ENCODE measurements at places on chromosomes 1 and 21. TPM values are rescaled to one million over a fixed set of nuclear protein-coding genes. Genes with fewer than 3 reads are reported as not detected.

- no peak for DNase-seq
These were observed 56.0 kb downstream of the CD46 start for GRCh38 chr1:207807690-207808321.

DNA sequence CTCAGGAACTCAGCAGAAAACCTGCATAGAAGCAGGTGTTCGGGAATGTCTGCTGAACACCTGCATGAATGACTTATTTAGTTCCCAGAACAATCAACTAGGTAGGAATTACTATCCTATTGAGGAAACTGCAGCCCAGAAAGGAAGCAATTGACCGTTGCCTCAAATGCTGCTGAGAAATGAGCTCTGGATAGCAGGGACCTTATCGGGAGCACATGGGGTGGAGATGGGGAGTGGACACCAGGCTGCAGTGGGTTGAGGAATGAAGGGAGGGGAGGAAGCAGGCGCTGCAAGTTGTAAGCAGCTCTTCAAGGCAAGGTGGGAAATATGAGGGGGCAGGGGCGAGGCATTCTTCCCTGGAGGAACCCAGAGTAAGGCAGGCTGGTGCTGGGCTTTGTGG lies 10.8 kb upstream of the CDCP2 start:
- DNase-seq = no peak

DNA sequence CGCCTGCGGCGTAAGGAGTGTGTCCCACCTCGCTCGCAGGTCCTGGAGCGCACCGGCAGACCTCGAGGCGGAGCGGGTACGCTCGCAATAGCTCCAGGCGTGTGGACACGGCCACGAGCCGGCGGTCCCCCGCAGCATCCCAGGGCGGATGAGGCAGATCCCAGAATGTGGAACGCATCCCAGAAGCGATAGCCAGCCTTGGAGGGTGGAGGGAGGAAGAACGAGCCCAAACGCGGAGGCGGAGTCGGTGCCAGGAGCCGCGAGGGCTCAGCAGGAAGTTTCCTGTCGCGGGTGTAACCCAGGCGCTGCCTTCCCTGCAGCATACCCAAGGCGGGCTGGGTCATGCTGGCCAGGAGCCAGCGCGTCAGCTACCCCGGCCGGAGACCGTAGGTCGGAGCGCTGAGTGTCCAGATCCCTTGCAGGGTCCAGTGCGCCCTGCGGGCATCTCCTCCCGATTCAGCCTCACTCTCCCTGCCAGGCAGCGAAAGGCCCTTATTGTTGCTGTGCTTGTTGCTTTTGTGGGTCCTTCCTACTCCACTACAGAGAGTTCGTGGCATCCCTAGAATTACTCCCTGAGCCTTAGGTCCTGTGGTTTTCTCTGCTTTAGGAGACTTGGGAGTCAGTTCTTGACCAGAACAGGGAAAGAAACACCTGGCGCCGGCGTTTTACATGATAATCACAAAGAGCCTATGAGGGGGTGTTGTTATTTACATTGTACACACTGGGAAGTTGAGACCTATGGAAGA lies 27.7 kb downstream of the STYXL2 start:
- peak; percentile 34 for DNase-seq

- no peak for DNase-seq
These were observed 100.4 kb downstream of the C1orf94 start for GRCh38 chr1:34277150-34277549.

ANKRD13C gene
- 21.5 TPM for total RNA-seq

GRCh38 chr1:182259229-182259872 lies 132.2 kb downstream of the GLUL start:
- DNase-seq = no peak

- DNase-seq = no peak
These were observed 14.1 kb downstream of the DPYD start for GRCh38 chr1:97906567-97907241.

GRCh38 chr1:93659822-93660503 lies 21.7 kb downstream of the BCAR3 start:
- DNase-seq = no peak

CLCA1 gene
- not detected for total RNA-seq

ZSWIM5 gene
- total RNA-seq = 13.1 TPM

GSTM1 gene
- 45.9 TPM for total RNA-seq

- DNase-seq = no peak
These were observed 24.9 kb upstream of the ETS2 start for GRCh38 chr21:38780879-38781278.

DNA sequence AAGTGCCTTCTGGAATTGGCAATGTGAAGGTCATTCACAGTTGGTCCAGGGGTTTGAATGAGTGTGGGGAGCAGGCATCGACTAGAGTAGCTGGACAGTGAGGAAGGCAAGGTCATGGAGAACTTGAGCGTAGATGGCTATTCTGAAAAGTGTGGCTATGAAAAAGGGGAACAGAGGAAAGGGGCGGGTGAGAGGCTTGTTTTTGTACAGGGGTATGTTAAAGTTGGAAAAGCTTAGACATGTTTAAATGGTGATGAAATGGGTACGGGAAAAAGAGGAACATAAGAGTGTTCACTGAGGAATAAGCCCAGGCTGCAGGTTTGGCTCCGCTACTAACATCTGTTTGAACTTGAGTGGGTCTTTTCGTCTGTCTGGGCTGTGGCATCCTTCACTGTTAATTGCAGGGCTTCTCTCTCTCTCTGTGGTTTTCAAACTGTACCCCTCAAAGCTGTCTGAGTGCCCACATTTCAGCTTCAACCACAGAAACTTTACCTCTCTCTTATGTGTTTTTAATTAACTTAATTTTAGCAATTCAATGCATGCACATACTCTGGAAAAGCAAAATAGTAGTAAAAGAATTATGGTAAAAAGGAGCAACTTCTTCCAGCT lies 70.8 kb upstream of the COA6 start:
- DNase-seq = no peak

GRCh38 chr1:7693662-7694061 lies 77.4 kb upstream of the VAMP3 start:
- no peak for DNase-seq

DNA sequence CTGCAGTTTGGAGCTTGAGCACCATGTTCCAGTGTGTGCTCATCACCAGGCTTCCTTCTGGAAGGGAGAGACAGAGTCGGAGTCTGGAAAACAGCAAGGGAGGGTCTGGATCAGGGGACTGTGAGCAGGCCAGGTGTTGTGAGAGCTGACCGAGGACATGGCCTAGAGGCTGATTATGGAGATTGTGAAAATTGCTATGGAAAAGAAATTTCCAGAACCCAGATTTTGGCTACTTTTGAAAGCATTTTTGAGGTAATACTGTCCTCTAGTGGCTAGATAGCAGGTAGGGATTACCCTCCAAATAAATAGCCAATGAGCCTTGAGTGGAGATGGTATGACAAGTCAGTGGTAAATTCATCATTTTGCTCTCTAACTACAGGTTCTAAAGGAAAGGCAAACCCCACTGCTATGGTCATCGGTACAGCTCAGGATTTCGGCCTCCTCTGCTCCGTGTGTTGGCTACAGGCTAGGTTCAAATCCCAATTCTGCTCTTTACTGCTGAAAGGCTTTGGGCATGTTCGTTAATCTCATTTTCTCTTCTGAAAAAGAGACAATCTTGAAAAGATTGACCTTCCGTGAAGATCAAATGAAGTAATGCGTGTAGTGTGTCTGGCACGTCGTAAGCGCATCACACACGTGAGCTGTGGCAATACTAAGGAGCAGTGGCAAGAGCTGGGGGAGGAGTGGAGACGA lies 1.0 kb upstream of the HAO2 start:
- no peak for DNase-seq

GRCh38 chr1:93708734-93709481 lies 27.3 kb upstream of the BCAR3 start:
- no peak for DNase-seq

- no peak for DNase-seq
These were observed 430.4 kb upstream of the CHRM3 start for GRCh38 chr1:238955934-238956333.

DNA sequence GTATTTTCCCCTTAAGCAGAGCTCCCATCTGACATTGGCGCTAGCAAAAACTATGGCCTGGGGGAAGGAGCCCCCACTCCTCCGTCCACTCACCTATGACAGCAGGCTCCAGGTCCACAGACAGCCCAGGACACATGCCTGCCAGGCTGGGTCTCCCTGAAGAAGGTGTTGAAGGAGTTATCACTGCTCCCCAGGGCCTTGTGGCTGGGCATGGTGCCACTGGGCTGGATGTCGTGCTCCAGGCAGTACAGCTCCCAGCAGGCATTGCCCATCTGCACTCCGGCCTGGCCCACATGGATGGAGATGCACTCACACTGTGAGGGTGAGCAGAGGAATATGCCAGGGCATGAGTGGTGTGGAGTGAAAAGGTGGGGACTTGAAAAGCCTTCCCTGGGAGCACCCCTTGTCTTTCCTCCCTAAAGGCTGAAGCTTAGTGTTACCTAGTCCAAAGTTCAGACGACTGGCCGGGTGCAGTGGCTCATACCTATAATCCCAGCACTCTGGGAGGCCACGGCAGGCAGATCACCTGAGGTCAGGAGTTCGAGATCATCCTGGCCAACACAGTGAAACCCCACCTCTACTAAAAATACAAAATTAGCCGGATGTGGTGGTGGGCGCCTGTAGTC lies 30.0 kb downstream of the RABIF start:
- no peak for DNase-seq

DNA sequence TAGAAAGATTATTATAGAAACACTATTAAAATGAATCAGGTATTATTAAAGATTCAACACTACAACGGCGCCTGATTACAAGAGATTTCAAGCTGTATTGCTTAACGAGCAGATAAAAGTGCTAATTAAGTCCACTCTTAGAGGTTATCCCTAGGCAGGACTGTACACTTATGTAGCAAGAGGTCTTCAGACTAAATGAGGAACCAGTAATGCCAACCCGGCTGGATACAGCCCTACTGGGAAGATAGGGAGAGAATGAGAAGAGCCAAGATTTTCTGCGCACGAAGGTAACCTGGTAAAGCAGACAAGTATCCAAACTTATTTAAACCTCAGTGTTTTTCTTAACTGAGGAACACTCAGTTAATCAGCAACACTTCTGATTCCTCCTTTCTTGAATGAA lies 115.7 kb upstream of the HIVEP3 start:
- no peak for DNase-seq

PLA2G2F gene
- not detected for total RNA-seq

PROK1 gene
- not detected for total RNA-seq

DNA sequence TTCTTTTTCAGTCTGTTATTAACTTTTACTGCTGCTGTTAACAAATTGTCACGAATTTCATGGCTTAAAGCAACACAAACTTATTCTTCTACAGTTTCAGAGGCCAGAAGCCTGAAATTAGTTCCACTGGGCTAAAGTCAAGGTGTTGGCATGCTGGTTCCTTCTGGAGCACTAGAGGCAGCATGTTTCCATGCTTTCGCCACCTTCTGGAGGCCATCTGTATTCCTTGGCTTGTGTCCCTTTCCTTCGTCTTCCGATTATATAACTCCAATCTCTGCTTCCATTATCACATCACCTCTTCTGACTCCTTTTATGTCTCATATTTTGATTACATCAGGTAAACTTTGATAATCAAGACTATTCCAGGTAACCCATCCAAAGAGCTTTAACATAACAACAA lies 1742.1 kb downstream of the BRINP3 start:
- DNase-seq = no peak

DNA sequence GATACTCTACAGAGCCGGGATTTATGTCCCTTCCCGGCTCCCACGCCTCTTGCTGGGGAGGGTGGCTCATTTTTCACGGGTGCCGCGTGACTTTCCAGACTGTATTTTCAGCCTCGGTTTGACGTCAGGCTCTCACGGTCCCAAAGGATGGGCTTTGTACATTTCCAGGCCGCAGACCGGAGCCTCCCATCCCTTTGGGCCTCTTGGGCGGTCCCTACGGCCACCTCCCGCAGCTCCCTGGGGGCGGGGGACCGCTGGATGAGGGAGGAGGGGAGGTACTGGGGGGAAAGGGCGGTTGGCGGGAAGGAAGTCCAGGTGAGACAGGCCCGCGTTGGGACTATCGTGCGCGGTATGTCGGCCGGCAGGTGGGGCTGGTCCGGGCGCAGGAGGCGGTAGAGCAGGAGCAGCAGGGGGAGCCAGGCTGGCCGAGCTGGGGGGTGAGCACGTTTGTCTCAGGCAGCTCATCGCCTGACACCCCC lies 17.9 kb downstream of the UBL4B start:
- no peak for DNase-seq

NBPF4 gene
- not detected for total RNA-seq

DNA sequence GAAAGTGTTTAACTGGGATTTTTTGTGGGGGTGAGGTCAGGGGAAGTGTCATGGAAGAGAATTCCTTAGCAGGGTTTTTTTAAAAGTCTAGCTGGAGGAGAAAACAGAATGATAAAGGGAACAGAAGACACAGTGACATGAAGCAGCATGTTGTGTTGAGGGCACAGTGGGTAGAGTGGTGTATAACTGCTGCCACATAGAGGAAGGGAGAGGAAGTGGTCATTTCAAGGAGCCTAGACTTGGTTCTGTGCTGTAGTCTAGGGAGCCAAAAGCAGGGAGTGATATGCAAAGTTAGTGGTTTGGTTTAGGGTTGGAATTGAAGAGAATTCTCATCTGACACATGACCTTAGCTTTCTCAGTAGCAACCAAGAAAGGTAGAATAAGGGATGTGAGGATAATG lies 10.2 kb downstream of the EEIG2 start:
- DNase-seq = no peak

DNA sequence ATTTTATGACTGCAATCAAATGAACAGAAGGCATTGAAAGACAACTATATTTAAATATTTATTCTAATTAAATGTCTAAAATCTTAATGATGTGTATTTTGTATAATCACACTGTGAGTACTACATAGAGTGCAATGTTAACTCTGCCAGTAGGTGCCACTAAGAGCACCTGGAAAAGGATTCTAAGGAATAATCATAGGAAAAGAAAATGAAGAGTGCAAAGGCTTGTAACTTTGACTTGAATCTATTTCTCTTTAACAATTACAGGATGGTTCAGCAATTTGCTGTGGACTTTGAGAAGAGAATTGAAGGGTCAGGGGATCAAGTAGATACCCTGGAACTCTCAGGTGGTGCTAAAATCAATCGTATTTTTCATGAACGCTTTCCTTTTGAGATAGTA lies 200.4 kb downstream of the DNM3 start:
- DNase-seq = no peak

- no peak for DNase-seq
These were observed 228.8 kb downstream of the ST6GALNAC3 start for GRCh38 chr1:76303340-76303717.

GRCh38 chr21:27421654-27422053 lies 454.8 kb upstream of the ADAMTS5 start:
- DNase-seq = no peak

- DNase-seq = no peak
These were observed 128.0 kb upstream of the ERG start for GRCh38 chr21:38626306-38626705.

TSPAN2 gene
- 5.4 TPM for total RNA-seq

GRCh38 chr1:10325521-10325920 lies 73.3 kb upstream of the PGD start:
- no peak for DNase-seq
